ENCODE measurements at places on chromosomes 13 and 19. TPM values are rescaled to one million over a fixed set of nuclear protein-coding genes. Genes with fewer than 3 reads are reported as not detected.

The NLRP11 gene
- not detected for total RNA-seq

The PSG6 gene
- not detected for total RNA-seq

The WASF3 gene
- total RNA-seq: 4.8 TPM

The PRRG2 gene
- 8.2 TPM for total RNA-seq

The CRYL1 gene
- 27.5 TPM for total RNA-seq

The ZNF714 gene
- total RNA-seq: 3.9 TPM

The NXNL1 gene
- total RNA-seq: not detected

The PBX4 gene
- total RNA-seq: 0.86 TPM

The POLR1G gene
- total RNA-seq: 10.3 TPM

The SULT2A1 gene
- not detected for total RNA-seq

The CNFN gene
- total RNA-seq: 4.1 TPM

The PLK5 gene
- total RNA-seq: not detected

The ZNF829 gene
- 1.7 TPM for total RNA-seq

The SLC25A41 gene
- total RNA-seq: not detected

The PSG1 gene
- not detected for total RNA-seq

The PROZ gene
- not detected for total RNA-seq

The KLK4 gene
- not detected for total RNA-seq

The GRK1 gene
- not detected for total RNA-seq

The MCOLN1 gene
- total RNA-seq: 3.0 TPM

The LILRB5 gene
- total RNA-seq: not detected

The KIR2DL4 gene
- total RNA-seq: not detected

The SUGP2 gene
- 17.4 TPM for total RNA-seq

The KLF2 gene
- not detected for total RNA-seq

The ICAM5 gene
- 8.8 TPM for total RNA-seq

The CAMSAP3 gene
- 4.2 TPM for total RNA-seq

The PGLYRP1 gene
- not detected for total RNA-seq

The C19orf47 gene
- 12.9 TPM for total RNA-seq

The OR10H1 gene
- total RNA-seq: not detected

The TMEM255B gene
- total RNA-seq: 4.1 TPM

The UGGT2 gene
- 29.6 TPM for total RNA-seq

The MIDN gene
- total RNA-seq: 30.5 TPM

The RUBCNL gene
- 0.65 TPM for total RNA-seq

The UBA52 gene
- total RNA-seq: 814 TPM

The NR2C2AP gene
- total RNA-seq: 27.3 TPM

The SIGLEC11 gene
- total RNA-seq: not detected

The MUC16 gene
- not detected for total RNA-seq

The CXCL17 gene
- not detected for total RNA-seq

The BCAM gene
- 35.2 TPM for total RNA-seq

The PODNL1 gene
- 0.16 TPM for total RNA-seq

The LACC1 gene
- 14.1 TPM for total RNA-seq

The ERICH6B gene
- not detected for total RNA-seq

The MYH14 gene
- 0.08 TPM for total RNA-seq

The PINLYP gene
- total RNA-seq: 6.6 TPM

The LAIR1 gene
- total RNA-seq: not detected

The HCN2 gene
- 0.08 TPM for total RNA-seq

The ZNF558 gene
- total RNA-seq: 20.3 TPM

The SKA3 gene
- 17.9 TPM for total RNA-seq

The ZNF888 gene
- 6.2 TPM for total RNA-seq

The ZNF320 gene
- total RNA-seq: 5.5 TPM

The MBD3L3 gene
- not detected for total RNA-seq

The C19orf81 gene
- not detected for total RNA-seq

The CACNA1A gene
- not detected for total RNA-seq

The CLEC17A gene
- not detected for total RNA-seq
